Activated CD4-positive, alpha-beta T cell treated with anti-CD3 and anti-CD28 coated beads, Interleukin-2, amount 10 ng/mL, durations not matched to agents 24 days and 14 days (primary cell): ENCODE measurements at places on chromosomes 2 and 18. TPM values are rescaled to one million over a fixed set of nuclear protein-coding genes. Genes with fewer than 3 reads are reported as not detected.
A peak's percentile ranks its signal among the peaks of the same experiment; 100 is the strongest.

The OTX1 gene
- not detected in 2 replicates for total RNA-seq

The HOXD13 gene
- not detected in 2 replicates for total RNA-seq

The DCAF17 gene
- total RNA-seq: 27.3 and 27.4 TPM in 2 replicates

GRCh38 chr2:29247336-29247914, 132.2 kb downstream of the CLIP4 start:
- no peaks in the 10 kb centered on the region for H3K27me3 ChIP-seq
- no peak overlapping the region for H3K4me3 ChIP-seq
- no peak for DNase-seq
- H3K36me3 ChIP-seq: no peaks in the 10 kb centered on the region
- H3K4me1 ChIP-seq: no peaks in the 10 kb centered on the region
- H3K27ac ChIP-seq: no peak overlapping the region

DNA sequence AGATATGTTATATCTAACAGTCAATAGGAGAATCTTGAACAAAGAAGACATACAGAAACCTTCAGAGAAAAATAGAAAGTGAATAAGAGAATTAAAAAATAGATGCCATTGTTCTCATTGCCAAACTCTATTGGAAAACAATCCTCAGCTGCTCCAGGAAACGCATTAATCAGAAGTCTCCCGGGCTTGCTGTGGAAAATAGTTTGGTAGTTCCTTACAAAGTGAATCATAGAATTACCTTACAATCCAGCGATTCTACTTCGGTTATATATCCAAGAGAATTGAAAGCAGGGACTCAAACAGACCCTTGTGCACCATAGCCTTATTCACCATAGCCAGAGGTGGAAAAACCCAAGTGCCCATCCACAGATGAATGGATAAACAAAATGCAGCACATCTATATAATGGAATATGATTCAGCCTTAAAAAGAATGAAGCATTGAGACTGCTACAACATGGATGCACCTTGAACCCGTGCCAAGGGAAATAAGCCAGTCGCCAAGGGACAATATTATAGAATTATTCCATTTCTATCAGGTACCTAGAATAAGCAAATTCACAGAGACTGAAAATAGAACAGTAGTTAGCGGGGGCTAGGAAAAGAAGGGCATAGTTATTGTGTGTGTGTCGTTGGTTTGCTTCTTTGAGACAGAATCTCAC, 21.9 kb upstream of the CHRNA1 start:
- no peak overlapping the region for H3K27ac ChIP-seq
- DNase-seq: no peak
- no peaks in the 10 kb centered on the region for H3K27me3 ChIP-seq
- H3K4me1 ChIP-seq: peaks cover 15% of the 10 kb centered on the region
- H3K4me3 ChIP-seq: no peak overlapping the region

DNA sequence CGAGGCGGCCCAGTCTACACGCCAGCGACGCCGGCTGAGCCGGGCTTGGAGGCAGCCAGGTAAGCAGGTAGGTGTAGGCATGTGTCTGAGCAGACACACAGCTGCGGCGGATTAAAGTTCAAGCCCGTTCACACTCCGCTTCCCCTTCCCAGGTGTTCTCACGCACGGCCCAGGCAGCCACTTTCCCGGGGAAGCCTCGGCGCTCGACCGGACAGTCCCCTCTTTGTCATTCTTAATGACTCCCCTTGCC, 367 bp downstream of the TGFA start:
- H3K27me3 ChIP-seq: peaks cover 63% of the 10 kb centered on the region
- H3K4me1 ChIP-seq: peaks cover 15% of the 10 kb centered on the region
- no peaks in the 10 kb centered on the region for H3K36me3 ChIP-seq
- DNase-seq: no peak
- no peak overlapping the region for H3K27ac ChIP-seq

DNA sequence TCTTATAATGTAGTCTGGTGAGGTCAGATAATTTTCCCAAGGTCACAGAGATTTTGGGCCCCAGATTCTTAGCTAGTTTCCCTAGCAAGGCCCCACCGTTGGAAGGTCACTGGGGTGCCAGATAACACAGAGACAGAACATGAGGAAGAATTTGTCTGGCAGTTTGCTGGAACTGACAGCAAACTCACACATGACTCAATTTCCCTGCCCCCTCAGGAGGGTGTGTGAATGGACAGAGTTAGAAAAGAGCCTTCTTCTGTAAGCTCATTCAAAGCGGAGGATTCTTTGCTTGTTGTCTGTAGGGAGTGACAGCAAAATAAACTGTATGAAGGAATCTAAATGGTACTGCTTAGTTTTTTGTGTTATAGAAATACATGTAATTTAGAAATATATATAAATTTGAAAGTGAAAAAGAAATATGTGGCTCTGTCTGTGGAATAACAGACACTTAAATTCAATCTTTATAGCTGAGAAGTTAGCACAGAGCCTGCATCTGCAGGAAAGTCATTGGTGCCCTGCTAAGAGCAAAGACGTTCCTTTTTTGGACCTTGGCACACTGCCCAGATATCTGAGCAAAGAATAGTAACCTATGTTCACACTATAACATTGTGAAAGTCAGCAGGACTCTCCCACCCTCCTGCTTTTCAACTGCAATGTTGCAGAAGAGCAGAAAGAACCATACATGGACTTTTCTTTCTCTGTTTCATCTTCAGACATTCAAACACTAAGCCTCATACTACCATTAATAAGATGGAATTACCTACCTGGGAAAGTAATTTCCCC, 2.1 kb downstream of the MDH1 start:
- DNase-seq: no peak
- no peak overlapping the region for H3K27ac ChIP-seq
- no peaks in the 10 kb centered on the region for H3K27me3 ChIP-seq
- H3K4me1 ChIP-seq: peaks cover 36% of the 10 kb centered on the region

GRCh38 chr2:141468761-141469160, 662.1 kb downstream of the LRP1B start:
- H3K4me1 ChIP-seq: no peaks in the 10 kb centered on the region
- no peak for DNase-seq

DNA sequence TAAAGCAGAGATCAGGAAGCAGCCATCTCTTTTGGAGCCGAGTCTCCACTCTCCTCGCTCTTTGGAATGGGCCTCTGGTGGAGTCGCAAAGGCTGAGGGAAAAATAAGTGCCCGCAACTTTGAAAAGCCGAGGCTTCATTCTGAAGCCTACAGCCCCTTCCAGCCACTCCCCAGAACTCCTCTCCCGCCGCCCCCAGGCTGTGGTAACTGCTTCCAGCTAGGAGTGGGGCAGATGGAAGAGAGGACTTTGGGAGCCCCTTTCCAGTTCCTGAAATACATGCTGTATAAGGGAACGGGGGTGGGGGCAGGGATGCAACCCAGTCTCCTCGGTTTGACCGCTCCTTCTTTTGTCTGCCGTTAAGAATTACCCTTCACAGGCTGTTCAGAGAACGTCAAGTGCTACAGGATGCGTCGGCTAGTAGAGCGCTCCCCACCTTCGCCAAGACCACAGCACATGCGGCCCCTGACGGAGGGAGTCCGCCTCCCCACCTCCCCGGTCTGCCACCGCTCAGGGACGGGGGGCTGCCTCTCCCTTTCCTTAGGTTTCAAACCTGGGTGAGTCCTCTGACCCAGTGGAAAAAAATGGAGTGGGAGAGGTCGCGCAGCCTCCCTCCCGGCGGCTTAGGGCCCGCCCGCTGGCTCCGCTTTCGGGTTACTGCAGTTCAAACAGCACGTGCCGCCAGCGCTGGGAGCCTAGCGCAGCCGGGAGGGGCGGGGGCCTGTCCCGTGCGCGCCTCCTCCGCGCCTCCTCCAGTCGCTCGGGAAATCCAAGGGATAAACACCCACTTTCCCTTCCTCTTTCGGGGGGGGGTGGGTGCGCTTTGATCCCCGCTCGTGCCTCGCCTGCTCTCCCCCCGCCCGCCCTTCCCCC, 4.9 kb downstream of the CYP26B1 start:
- DNase-seq: no peak
- H3K4me3 ChIP-seq: no peak overlapping the region
- H3K4me1 ChIP-seq: peaks cover 6% of the 10 kb centered on the region
- peaks cover 38% of the 10 kb centered on the region for H3K27me3 ChIP-seq
- H3K36me3 ChIP-seq: peaks cover 6% of the 10 kb centered on the region

GRCh38 chr18:25457126-25457525, 105.2 kb upstream of the ZNF521 start:
- DNase-seq: no peak
- H3K4me3 ChIP-seq: no peak overlapping the region
- H3K27ac ChIP-seq: no peak overlapping the region
- H3K27me3 ChIP-seq: no peaks in the 10 kb centered on the region

DNA sequence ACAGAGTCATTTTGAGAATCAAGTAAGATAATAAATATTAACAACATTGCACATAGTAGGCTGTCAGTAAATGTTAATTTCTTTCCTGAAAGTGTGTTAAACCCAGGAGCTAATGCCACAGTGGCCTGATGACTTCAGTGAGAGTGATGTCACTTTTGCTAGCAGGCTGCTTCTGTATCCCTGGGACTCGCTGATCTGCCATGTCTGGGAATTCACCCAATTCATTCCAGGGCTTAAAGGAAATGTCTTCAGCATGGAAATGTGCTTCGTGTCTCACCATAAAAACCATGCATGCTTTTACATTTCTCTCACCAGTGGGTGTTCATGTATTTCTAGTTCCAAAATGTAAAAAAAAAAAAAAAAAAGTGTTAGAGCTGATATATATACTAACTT, 56.8 kb upstream of the MAPRE3 start:
- H3K27me3 ChIP-seq: peaks cover 24% of the 10 kb centered on the region
- no peak for DNase-seq
- no peak overlapping the region for H3K4me3 ChIP-seq
- H3K4me1 ChIP-seq: no peaks in the 10 kb centered on the region
- no peak overlapping the region for H3K27ac ChIP-seq

GRCh38 chr18:32595832-32596231, 125.2 kb upstream of the GAREM1 start:
- no peaks in the 10 kb centered on the region for H3K36me3 ChIP-seq
- H3K4me1 ChIP-seq: no peaks in the 10 kb centered on the region
- no peak overlapping the region for H3K4me3 ChIP-seq

GRCh38 chr2:2183717-2184116, 147.4 kb downstream of the MYT1L start:
- no peak for DNase-seq
- no peaks in the 10 kb centered on the region for H3K27me3 ChIP-seq
- H3K4me1 ChIP-seq: no peaks in the 10 kb centered on the region

DNA sequence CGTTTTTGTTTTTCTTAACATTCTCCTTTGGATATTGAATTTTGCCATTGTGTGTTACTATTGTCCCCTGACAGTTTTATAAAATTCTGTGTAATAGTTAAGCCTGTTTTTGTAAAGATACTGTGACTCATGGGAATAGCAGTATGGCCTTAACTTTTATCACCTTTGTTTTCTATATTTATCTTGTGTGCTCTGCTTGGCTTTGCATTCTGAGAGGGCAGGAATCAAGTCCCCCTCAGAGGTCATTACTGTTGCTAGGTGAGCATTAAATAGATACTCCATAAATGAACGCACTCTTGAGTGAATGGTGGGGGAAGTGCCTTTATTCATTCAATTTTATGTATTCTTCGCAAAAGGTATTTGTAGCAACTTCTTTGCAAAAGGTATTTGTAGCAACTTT, 160.0 kb downstream of the PHLPP1 start:
- no peaks in the 10 kb centered on the region for H3K27me3 ChIP-seq
- no peak overlapping the region for H3K27ac ChIP-seq
- H3K4me1 ChIP-seq: peaks cover 14% of the 10 kb centered on the region
- H3K36me3 ChIP-seq: no peaks in the 10 kb centered on the region

DNA sequence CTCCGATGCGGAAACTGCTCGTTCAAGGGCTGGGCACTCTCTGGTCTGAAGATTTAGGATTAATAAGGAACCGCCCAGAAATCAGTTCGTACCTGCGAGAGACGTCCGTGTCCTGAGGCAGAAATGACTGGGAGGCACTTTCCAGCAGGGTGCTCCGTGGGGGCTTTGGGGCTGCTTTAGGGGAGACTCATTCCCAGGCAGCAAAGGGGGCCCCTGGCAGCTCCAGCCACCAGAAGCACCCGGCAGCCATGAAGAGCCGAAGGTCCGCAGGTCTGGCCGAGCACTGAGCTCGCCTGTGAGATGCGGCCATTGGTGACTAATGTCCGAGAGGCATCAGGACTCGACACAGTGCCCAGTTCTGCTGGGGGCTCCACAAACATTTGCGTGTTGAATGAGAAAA, 20.9 kb downstream of the KCNG2 start:
- no peaks in the 10 kb centered on the region for H3K36me3 ChIP-seq
- peaks cover 6% of the 10 kb centered on the region for H3K4me1 ChIP-seq
- H3K27ac ChIP-seq: no peak overlapping the region
- no peak for DNase-seq

GRCh38 chr18:159037-159652, 788 bp downstream of the USP14 start:
- H3K27ac ChIP-seq: peak overlapping the region; percentile 93

- no peak for DNase-seq
- H3K27ac ChIP-seq: no peak overlapping the region
- H3K27me3 ChIP-seq: peaks cover 8% of the 10 kb centered on the region
- no peak overlapping the region for H3K4me3 ChIP-seq
These were observed 57.8 kb upstream of the IGFBP2 start for GRCh38 chr2:216575465-216575864.

DNA sequence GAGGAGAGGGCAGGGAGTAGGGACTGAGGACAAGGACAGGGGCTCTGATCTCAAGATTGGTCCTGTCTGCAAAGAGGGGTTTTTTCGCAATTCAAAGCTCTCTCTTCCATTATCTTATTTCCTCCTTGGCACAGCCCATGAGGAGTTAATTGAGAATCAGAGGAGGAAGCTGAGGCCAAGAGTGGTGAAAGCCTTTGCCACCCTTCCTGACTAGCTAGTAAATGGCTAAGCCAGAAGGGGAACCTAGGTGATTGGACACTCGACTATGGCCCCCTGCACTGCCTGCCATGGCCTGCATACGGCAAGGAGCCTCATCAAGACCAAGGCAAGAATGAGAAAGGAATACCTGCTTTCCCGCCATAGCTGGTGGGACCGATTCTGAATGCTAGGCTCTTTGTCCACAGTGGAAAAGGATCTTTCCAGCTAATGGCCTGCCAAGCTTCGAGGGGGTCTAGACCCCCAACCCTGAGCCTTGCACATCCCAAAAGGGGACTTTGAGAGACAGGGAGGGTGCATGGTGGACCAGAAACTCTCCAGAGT, 237.9 kb downstream of the HAUS1 start:
- H3K4me3 ChIP-seq: no peak overlapping the region
- peaks cover 18% of the 10 kb centered on the region for H3K27me3 ChIP-seq
- no peak overlapping the region for H3K27ac ChIP-seq
- peaks cover 56% of the 10 kb centered on the region for H3K4me1 ChIP-seq

DNA sequence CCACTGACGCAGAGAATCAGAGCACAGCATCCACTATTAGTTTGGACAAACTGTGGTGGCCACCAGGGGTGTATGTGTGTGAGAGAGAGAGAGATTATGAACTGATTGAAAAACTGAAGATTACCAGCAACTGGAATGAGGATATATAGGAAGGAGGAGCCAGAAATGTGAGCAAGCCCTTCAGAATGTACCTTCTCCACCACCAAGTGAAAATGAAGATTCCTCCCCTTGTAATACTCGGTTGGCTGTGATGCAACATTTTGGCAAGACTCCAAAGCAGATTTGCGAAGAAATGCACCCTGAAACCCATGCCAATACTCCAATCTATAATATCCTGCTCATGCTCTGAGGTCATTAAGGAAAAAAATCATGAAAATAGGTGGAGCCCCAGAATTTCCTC, 121.2 kb upstream of the SLC35G4 start:
- no peak overlapping the region for H3K4me3 ChIP-seq
- H3K27me3 ChIP-seq: no peaks in the 10 kb centered on the region
- DNase-seq: no peak
- H3K36me3 ChIP-seq: no peaks in the 10 kb centered on the region
- H3K27ac ChIP-seq: no peak overlapping the region

- peaks cover 5% of the 10 kb centered on the region for H3K4me1 ChIP-seq
- DNase-seq: no peak
- no peak overlapping the region for H3K27ac ChIP-seq
- H3K36me3 ChIP-seq: peaks cover 2% of the 10 kb centered on the region
- no peak overlapping the region for H3K4me3 ChIP-seq
These were observed 94.2 kb upstream of the DLX2 start for GRCh38 chr2:172196768-172197431.
